ENCODE measurements at places on chromosomes 3 and 15.
A peak's percentile ranks its signal among the peaks of the same experiment; 100 is the strongest.

DNA sequence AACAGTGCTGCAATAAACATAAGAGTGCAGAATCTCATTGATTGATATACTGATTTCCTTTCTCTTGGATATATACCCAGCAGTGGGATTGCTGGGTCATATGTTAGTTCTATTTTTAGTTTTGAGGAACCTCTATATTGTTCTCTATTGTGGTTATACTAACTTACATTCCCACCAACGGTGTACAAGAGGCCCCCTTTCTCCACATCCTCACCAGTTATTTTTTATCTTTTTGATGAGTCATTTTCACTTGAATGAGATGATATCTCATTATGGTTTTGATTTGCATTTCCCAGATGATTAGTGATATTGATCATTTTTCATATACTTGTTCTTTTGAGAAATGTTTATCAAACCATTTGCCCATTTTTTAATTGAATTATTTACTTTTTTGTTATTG lies 12.4 kb upstream of the IREB2 start:
- peak; percentile 23 for DNase-seq

DNA sequence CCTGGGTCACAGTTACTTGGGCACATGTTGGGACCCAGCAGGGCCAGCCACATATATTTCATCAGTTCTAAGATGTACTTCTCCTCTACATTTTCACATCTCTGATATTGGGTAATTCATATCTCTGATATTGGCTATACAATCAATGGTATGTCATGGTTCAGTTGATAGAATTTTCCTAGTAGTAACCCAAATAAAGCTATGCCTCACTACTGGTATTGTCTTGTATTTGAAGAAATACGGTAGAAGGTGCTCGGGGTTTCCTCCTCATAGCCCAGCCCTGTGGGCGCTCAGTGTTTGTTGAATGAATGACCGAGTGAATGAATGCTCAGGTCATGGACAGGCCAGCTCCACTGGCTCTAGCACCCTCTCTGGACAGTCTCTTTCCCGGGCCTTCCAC lies 94.1 kb downstream of the RAB11A start:
- no peak for DNase-seq

GRCh38 chr3:17840126-17840525 lies 97.7 kb upstream of the TBC1D5 start:
- no peak for DNase-seq

GRCh38 chr15:98843844-98844243 lies 163.7 kb downstream of the PGPEP1L start:
- DNase-seq, result no peak

- DNase-seq, result no peak
Measured at GRCh38 chr3:141807277-141808033, 44.2 kb downstream of the GRK7 start.

GRCh38 chr3:16330351-16330750 lies 65.3 kb downstream of the OXNAD1 start:
- DNase-seq, result no peak

GRCh38 chr3:50165910-50166538 lies 10.9 kb downstream of the SEMA3F start:
- no peak for DNase-seq

DNA sequence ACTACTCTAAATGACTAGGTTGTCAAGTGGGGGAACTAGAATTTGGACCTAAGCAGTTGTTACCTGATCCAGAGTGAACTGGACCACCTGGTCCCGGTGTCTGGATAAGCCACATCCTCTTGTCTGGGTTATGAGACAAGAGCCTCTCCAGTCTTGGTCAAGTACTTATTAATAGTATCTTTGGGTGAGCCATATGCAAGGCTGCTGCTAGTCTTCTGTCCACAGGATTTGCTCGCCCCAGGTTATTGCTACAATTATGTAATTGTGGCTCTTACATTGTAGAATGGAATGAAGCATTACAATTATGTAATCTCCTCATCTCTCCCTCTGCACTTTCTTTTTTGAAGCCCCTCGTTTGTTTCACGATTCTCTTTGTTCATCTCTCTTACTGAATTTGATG lies 24.0 kb upstream of the AGBL1 start:
- no peak for DNase-seq

DNA sequence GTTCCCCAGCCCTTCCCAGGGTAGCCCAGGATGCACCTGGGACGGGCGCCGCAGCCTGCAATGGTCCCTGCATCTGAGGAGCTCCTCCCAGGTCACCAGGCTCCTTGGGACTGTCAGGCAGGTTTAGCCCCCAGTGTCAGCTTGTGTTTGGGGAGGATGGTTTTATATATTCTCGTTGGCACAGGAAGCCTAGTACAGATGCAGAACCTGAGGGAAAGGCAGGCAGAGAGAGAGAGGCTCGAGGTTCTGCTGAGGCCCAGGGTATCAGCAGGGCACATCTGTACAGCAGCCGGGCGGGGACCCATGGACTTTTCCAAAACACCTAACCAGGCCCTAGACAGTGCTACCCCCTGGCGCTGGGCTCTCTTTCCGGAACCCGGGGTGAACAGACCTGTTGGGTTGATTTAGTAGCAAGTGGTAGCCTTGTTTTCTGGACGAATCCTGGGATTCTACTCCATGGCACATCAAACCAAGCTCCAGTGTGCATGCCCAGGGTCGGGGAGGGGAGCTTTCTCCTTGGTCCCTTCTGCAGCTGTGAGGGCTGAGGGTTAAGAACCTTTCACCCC lies 8.6 kb downstream of the PAK6 start:
- DNase-seq, result no peak

- DNase-seq, result no peak
Measured at GRCh38 chr15:75644376-75644775, 3.3 kb upstream of the SNX33 start.

DNA sequence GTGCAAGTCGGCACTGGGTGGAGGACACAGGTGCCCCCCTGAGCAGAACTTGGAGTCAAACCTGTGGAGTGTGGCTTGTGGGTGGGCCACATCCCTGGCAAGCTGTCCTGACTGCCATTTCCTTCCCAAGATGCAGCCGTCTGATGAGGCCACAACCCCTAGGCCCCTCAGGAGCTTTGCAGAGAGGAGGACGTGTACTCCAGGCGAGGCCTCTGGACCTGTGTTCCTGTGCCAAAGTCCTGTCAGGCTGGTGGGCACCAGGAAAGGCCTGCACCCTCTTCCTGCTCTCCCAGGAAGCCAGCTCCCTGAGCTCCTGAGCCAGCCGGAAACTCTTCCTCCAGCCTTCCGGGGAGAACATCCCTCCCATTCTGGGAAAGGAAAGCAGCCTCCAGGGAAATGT lies 48.5 kb downstream of the CMTM6 start:
- no peak for DNase-seq

- DNase-seq, result no peak
Measured at GRCh38 chr15:56353119-56353518, 12.1 kb upstream of the TEX9 start.

- no peak for DNase-seq
Measured at GRCh38 chr3:41681479-41681878, 280.4 kb downstream of the ULK4 start.

DNA sequence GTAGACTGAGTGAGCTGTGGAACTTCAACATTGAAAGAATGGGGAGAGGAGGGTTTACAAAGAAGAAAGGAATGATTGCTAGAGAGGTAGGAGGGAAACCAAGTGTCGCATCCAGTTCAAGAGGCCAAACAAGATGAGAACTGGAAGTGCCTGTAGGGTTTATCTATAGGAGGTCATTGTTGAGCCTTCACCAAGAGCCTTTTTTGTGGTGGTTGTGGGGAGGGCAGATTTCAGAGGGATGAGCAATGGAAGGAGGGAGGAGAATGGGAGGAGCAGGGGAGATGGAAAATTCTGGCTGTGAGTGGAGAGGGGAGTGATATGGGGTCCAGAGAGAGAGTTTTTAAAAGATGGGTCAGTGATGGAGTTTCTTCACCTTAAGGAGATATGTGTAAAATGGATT lies 8.5 kb downstream of the PDIA5 start:
- no peak for DNase-seq

- no peak for DNase-seq
Measured at GRCh38 chr3:126124896-126125295, 41.0 kb upstream of the SLC41A3 start.

GRCh38 chr15:44810237-44810636 lies 73.9 kb downstream of the TRIM69 start:
- no peak for DNase-seq

DNA sequence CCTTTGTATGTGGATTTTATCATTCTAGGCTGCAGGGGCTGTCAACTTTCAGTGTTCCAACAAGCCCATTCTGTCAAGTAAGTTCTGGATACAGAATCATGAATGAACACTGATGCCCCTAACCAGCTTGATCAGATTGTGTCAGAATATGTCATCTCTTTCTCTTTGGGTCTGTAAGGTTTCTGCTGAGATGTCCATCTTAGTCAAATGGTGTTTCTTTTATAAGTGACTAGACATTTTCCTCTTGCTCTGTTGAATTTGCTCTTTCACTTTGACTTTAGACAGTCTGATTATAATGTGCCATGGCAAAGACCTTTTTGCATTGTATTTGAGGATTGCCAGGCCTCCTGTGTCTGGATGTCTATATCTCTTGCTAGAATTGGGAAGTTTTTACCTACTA lies 660.9 kb upstream of the CBLB start:
- DNase-seq, result no peak

DNA sequence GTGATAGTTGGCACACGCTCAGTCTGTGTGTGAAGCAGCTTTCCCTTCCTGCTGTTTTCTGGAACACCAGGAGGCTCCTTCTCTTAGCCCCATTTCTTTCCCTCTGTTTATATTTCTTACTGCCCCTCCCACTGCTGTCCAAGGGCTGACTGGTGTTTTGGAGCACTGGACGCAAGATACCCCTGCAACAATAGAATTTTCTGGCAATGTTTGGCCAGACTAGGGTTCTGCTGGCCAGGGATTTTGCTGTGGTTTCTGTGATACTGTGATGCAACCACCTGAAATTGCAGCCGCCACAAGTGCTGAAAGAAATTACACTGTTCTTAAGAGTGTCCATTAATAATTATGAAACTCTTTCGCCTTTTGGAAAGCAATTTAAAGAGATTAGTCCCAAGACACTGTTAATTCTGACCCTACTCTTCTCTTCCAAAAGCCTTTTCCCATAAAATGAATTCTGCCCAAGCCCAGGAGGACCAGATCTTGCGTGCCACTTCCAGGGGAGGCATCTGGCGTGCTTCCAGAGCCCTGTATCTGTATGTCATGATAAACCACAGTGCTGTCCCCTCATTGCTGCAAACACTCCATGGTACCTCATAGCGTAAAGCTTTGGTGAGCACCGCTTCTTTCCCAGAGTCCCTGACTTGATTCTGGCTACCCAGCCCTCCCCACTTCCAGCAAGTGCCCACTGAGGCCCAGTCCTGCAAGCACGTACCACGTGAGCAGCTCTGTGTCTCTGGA lies 159.4 kb upstream of the CHRM5 start:
- no peak for DNase-seq

DNA sequence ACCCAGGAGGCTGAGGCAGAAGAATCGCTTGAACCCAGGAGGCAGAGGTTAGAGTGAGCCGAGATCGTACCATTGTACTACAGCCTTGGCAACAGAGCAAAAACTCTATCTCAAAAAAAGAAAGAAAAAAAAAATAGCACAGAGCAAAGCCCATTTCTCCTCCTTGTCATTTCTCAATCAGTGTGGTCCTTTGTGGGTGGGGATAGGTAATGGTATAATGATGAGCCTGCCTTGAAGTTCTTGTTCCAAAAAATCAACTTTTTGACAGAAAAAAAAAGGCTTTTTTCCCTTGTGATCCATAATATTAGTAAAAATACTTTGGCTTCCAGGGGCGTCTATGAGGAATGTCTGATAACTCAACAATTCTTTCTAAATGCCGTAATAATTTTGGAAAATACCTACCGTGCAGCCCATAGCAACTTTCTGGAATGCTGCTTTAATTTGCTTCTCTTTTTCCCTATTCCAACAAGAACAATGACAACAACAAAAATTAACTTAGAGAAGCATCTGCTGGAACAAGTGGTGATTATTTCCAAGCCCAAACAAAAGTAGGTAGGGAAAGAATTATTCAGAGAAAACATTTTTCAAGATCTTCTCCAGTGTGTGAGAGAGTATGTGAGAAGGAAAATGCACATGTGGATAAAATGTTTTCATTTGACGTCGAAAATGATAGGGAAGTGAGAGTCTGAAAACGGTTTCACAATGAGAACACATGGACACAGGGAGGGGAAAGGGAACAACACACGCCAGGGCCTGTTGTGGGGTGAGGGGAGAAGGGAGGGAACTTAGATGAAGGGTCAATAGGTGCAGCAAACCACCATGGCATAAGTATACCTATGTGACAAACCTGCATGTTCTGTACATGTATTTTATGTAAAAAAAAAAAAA lies 337.8 kb downstream of the RBMS3 start:
- peak; percentile 48 for DNase-seq

DNA sequence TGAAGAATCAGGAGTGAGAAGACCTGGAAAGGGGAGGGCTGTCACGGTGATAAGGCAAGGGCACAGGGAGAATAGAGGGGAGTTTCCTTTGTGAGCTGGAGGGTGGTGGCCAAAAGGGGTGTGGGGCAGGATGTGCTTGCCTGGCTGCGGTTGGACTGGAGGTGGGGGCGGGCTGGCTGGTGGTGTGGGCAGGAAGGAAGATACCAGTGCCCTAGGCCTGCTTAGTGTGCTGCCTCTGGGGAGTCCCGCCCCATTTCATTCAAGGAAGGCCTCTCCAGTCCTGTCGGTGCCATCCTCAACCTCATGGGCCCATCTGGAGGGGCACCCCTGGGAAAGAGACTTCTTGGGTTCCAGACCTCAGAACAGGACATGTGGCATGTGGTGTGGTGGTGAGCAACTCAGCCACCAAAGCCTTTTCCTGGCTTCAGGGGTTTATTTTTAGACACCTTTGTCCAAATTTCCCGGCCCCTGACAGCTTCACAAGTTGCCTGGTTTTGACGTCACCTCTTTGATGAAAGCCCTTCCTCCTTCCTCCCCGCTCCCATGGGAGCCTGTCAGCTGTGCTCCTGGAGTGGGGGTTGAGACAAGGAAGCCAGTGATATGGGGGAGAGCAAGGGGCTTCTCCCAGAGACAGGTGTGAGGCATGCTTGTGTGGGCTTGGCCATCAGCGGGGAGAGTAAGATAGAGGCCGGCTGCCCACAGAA lies 15.6 kb downstream of the TEX264 start:
- peak; percentile 37 for DNase-seq

GRCh38 chr3:33054100-33055092 lies 42.5 kb downstream of the GLB1 start:
- DNase-seq, result peak; percentile 37

- no peak for DNase-seq
Measured at GRCh38 chr15:101558221-101558941, 68.9 kb upstream of the PCSK6 start.

- peak; percentile 88 for DNase-seq
Measured at GRCh38 chr3:153284282-153284938, 122.4 kb downstream of the RAP2B start.

GRCh38 chr3:4533489-4534443 lies 40.6 kb downstream of the ITPR1 start:
- peak; percentile 62 for DNase-seq

GRCh38 chr3:18066899-18067582 lies 324.6 kb upstream of the TBC1D5 start:
- no peak for DNase-seq

Measured in suppressor macrophage treated with lipopolysaccharide for 4 hours (primary cell).